ENCODE measurements at places on chromosomes 12 and 14. TPM values are rescaled to one million over a fixed set of nuclear protein-coding genes. Genes with fewer than 3 reads are reported as not detected.

GRCh38 chr12:53871367-53871766 lies 67.3 kb upstream of the HOXC13 start:
- no peak for DNase-seq

DNA sequence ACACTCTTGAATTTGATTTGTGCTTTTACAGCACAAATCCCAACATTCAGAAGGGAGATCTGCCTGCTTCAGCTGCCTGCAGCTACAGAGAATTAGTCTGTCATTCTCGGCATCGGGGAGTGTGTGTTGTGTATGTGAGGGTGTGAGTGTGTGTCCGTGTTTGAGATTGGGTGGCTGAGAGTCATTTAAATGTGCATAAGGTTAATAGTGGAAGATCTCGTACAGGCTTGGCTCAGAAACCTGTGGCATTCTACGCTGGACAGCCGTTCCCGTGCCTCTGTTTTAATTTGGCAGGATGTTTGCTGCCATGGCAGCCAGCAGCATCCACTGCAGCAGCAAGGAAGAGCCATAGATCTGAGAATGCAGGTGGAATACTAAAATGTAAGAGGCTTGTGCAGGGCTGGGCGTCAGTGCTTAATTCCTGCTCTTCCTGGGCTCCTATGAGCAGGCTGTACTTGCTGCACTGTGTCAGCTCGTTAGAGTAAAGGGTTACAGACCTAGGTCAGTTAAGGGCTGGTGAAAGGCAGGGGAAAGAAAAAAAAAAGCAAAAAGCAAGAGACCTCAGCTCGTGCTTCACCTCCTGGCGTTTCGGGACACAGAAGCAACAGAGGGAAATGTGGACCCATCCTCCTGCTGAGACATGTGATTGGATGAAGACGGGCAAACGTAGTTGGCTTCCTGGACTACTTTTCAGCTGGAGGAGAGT lies 205.4 kb downstream of the NAV3 start:
- DNase-seq, result peak; percentile 14

- DNase-seq, result no peak
Observed at GRCh38 chr14:85856430-85856829, 326.5 kb downstream of the FLRT2 start.

GRCh38 chr12:66288121-66288520 lies 14.2 kb upstream of the HELB start:
- no peak for DNase-seq

- DNase-seq, result no peak
Observed at GRCh38 chr12:30827101-30828066, 72.6 kb upstream of the CAPRIN2 start.

- DNase-seq, result no peak
Observed at GRCh38 chr12:121033625-121034349, 5.3 kb downstream of the OASL start.

GRCh38 chr12:49293056-49293956 lies 1.6 kb upstream of the PRPH start:
- DNase-seq, result no peak

- no peak for DNase-seq
Observed at GRCh38 chr12:92022093-92022492, 123.6 kb downstream of the BTG1 start.

ATXN2 gene
- total RNA-seq, result 9.6 TPM

CEP170B gene
- 5.0 TPM for total RNA-seq

CFAP251 gene
- 2.6 TPM for total RNA-seq

Measured in lung microvascular endothelial cell (primary cell).